ENCODE measurements at places on chromosomes 7 and 10.

- no peak for DNase-seq
These were observed 18.1 kb upstream of the KNDC1 start for GRCh38 chr10:133141958-133142340.

GRCh38 chr7:36599645-36600313 is 124.5 kb downstream of the AOAH start:
- DNase-seq: no peak

DNA sequence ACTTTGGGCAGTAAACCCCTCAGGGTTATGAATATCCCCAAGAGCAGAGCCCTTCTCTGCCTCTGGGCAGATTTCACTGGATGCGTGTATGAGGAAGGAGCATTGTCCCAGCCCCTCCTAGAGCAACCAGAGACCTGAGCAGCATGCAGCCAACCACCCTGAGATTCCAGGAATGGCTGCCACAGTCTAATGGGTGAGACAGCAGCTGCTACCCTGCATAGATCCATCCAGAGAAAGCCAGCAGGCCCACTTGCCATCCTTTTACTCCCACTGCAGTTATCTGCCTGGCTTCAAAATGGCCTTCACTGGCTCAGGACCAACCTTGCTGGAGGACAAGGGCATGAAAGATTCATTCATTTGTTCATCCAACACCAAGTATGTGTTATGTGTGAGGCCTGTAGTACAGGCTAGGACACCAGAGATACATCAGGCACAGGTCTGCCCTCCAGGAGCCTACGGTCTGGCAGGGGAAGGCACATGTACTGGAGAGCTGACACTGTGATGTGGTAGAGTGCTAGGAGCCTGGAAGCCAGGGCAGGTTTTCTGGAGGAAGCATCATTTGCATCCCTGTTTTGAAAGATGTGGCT is 26.2 kb upstream of the C10orf105 start:
- no peak for DNase-seq

GRCh38 chr10:91597197-91597881 is 35.5 kb downstream of the PPP1R3C start:
- DNase-seq: no peak

DNA sequence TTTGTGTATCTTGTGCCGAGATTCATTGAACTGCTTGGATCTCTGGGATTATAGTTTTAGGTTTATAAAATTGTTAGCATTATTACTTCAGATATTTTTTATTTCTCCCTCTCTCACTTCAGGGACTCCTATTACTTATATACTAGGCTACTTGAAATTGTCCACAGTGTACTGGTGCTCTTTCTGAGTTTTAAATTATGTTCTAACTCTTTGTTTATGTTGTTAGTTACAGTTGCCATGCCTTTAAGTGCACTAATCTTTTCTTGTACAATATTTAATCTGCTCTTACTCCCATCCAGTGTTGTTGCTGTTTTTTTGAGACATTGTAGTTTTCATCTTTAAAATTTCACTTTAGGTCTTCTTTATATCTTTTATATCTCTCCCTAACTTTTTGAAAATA is 13.1 kb downstream of the PLEKHS1 start:
- DNase-seq: no peak

- DNase-seq: no peak
These were observed 238.9 kb upstream of the PLXNA4 start for GRCh38 chr7:132815130-132815529.

- no peak for DNase-seq
These were observed 53.2 kb upstream of the CDK13 start for GRCh38 chr7:39896840-39897239.

- DNase-seq: no peak
These were observed 141.2 kb downstream of the ADAM22 start for GRCh38 chr7:88075216-88075615.

DNA sequence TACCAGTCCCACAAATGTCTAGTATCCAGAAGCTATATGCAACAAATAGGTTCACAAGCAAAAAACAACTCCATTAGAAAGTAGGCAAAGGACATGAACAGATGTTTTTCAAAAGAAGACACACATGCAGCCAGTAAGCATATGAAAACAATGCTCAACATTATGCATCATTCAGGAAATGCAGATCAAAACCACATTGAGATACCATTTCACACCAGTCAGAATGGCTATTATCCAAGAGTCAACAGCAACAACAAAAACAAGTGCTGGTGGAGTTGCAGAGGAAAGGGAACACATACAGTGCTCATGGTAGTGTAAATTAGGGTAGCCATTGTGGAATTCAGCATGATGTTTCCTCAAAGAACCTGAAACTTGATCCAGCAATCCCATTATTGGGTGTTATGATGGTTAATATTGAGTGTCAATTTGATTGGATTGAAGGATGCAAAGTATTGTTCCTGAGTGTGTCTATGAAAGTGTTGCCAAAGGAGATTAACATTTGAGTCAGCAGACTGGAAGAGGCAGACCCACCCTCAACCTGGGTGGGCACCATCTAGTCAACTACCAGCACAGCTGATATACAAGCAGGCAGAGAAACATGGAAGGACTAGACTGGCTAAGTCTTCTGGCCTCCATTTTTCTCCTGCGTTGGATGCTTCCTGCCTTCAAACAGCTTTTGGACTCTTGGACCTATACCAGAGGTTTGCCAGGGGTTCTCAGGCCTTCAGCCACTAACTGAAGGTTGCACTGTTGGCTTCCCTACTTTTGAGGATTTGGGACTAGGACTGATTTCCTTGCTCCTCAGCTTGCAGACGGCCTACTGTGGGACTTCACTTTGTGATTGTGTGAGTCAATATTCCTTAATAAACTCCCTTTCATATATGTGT is 218.4 kb upstream of the SEMA3D start:
- no peak for DNase-seq

GRCh38 chr10:25100141-25100540 is 74.7 kb upstream of the GPR158 start:
- no peak for DNase-seq

GRCh38 chr10:63227207-63227895 is 94.2 kb downstream of the NRBF2 start:
- no peak for DNase-seq

- no peak for DNase-seq
These were observed 67.9 kb upstream of the HECW1 start for GRCh38 chr7:43044511-43044910.

GRCh38 chr7:95915731-95916130 is 143.4 kb downstream of the DYNC1I1 start:
- DNase-seq: no peak

DNA sequence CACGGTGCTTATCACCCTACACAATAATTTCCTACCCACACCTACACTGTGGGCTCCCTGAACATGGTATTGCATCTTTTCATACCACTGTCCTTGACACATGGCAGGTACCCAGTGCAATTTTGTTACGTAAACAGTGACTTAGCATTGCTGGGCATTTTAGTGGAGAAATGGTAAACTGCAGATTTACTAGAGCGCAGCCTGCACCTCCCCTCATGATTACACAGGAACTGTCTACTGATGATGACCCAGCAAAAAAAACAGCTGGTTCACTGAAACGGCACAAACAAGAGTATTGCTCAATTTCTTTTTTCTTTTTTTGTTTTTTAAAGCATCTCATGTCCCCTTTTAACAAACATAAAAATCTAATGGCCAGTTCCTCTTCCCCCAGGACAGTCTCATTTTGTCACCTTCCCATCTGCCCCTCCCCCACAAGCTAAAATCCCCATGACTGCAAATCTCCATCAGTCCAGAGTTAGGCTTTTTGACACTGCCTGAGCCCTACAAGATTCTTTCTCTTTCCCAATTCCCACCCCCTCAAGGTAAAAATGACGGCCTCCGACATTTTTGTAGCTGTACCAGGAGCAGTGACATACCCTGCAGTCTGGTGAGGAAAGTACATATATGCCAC is 2.8 kb downstream of the ZNF746 start:
- DNase-seq: no peak

- DNase-seq: no peak
These were observed 44.4 kb downstream of the MCU start for GRCh38 chr10:72736176-72736827.

DNA sequence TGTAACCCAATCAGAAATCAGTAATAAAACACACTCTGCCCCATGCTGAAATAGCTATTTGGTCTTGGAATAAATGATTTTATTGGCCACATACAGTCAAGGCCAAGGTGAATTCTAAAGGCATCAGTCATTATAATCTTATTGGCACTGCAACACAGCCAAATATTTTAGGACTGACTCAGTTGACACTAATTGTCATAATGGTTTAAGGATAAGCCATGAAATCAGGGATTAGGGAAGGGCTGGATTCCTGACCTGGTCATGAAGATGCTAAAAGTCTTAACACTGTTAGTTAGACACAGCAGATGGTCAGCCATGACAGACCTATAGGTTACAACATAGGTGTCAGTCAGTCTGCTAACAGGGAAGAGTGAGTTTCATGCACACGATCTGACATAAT is 330.3 kb upstream of the NPSR1 start:
- no peak for DNase-seq

- no peak for DNase-seq
These were observed 1.7 kb downstream of the TNS3 start for GRCh38 chr7:47580175-47580706.

GRCh38 chr7:157425137-157425731 is 88.4 kb downstream of the DNAJB6 start:
- DNase-seq: no peak
